ENCODE measurements at places on chromosomes 5 and 9. TPM values are rescaled to one million over a fixed set of nuclear protein-coding genes. Genes with fewer than 3 reads are reported as not detected.

- peaks cover 33% of the 10 kb centered on the region for H3K4me1 ChIP-seq
- H3K27ac ChIP-seq, result no peak overlapping the region
- no peak overlapping the region for H3K4me3 ChIP-seq
- H3K36me3 ChIP-seq, result no peaks in the 10 kb centered on the region
- peak; percentile 83 for DNase-seq
These were observed 5.0 kb upstream of the PTGER4 start for GRCh38 chr5:40674661-40675235.

DNA sequence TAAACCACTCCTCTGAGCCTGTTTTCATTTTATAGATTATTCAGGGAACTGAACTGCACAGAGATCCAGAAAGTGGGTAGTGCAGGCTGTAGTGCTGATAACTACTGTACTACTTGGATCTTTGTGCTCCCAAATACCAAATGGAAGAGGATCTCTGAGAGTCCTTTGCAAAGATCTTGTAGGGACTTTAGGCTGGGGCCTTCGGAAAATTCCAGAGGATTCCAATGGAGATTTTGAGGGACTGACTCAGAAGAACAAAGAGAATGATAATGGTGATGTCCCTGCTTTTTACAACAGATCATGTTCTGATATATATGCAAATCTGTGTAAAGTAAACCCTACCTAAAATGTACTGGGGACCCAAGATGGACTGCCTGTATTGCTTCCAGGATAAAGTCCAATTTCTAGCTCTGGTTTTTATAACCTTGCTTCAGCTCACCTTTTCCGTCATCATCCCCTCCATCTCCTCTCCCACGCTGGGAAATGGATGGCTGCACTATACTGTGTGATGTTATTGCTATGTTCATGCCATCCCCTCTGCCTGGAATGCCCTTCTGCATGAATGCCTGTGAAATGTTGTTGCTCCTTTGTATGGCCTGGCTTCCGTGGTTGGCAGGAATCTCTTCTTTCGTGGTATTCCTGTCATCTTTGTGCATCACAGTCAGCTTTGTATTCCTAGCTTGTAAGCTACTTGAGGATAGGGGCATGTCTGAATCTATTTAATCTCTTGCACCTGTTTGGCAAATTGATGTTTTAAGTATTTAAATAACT is 9.7 kb upstream of the PSMD5 start:
- DNase-seq, result no peak
- no peaks in the 10 kb centered on the region for H3K27me3 ChIP-seq
- H3K4me1 ChIP-seq, result no peaks in the 10 kb centered on the region
- H3K4me3 ChIP-seq, result no peak overlapping the region

Gene PFDN1
- 94.7 TPM for total RNA-seq

DNA sequence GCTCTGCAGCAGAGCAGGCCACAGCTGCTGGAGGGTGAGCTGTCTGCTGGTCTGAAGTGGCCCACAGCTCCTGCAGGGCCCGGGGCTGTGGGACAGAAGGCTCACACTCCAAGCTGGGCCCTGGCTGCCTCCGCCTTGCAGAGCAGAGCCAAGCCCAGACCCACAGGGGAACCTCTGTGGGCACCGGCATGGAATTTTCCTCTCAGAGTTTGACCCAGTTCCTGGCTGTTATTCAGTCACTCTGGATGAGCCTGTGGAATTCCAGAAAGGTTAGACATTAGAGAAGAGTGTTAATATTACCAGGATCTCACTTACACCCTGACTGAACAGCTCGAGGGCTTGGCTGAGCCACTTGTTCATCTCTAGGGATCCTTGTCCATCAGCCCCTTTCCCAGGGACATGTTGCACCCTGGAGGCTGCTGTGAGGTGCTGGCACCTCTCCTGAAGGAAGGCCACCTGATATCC is 17.5 kb downstream of the IL9 start:
- H3K36me3 ChIP-seq, result no peaks in the 10 kb centered on the region
- no peak overlapping the region for H3K27ac ChIP-seq
- no peak for DNase-seq
- peaks cover 10% of the 10 kb centered on the region for H3K4me1 ChIP-seq
- H3K4me3 ChIP-seq, result no peak overlapping the region

- DNase-seq, result no peak
- H3K27ac ChIP-seq, result no peak overlapping the region
- peaks cover 4% of the 10 kb centered on the region for H3K4me1 ChIP-seq
- peaks cover 42% of the 10 kb centered on the region for H3K27me3 ChIP-seq
- no peak overlapping the region for H3K4me3 ChIP-seq
These were observed 128.3 kb upstream of the HAPLN1 start for GRCh38 chr5:83848941-83849340.

Gene RNF183
- total RNA-seq, result not detected

GRCh38 chr5:56412601-56413379 is 179.7 kb upstream of the ANKRD55 start:
- no peak overlapping the region for H3K4me3 ChIP-seq
- H3K27ac ChIP-seq, result no peak overlapping the region
- H3K4me1 ChIP-seq, result peaks cover 22% of the 10 kb centered on the region
- H3K27me3 ChIP-seq, result no peaks in the 10 kb centered on the region
- DNase-seq, result no peak
- H3K36me3 ChIP-seq, result no peaks in the 10 kb centered on the region

GRCh38 chr9:137411645-137412380 is 11.1 kb downstream of the EXD3 start:
- no peaks in the 10 kb centered on the region for H3K27me3 ChIP-seq
- peak; percentile 97 for DNase-seq
- H3K4me1 ChIP-seq, result peaks cover 8% of the 10 kb centered on the region
- H3K36me3 ChIP-seq, result peaks cover 4% of the 10 kb centered on the region
- peak overlapping the region; percentile 55 for H3K4me3 ChIP-seq

DNA sequence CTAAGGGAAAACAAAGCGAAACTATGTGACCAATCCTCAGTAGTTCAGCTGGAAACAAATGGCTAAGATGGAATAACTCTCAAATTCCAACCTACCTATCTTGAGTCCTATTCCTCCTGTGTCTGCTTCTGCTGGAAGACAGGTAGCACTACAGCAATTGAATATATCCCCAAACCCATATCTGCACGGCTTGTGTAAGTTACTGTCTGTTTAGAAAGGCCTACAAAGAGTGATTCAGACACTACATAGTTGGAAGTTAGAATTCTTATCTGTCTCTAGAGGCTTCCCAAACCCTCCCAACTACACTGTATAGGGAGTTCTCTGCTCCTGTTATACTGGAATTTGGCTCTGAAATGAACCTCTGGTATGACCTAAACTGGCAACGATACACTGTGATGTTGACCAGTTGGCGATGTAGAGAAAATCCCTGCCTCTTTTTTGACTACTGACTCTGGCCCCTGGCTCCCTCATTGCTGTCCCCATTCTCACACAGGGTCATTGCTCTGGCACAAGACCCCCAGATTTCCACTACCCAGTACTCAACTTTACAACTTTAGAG is 22.6 kb upstream of the NADK2 start:
- no peak for DNase-seq
- no peak overlapping the region for H3K4me3 ChIP-seq
- peaks cover 14% of the 10 kb centered on the region for H3K27me3 ChIP-seq
- no peaks in the 10 kb centered on the region for H3K36me3 ChIP-seq

DNA sequence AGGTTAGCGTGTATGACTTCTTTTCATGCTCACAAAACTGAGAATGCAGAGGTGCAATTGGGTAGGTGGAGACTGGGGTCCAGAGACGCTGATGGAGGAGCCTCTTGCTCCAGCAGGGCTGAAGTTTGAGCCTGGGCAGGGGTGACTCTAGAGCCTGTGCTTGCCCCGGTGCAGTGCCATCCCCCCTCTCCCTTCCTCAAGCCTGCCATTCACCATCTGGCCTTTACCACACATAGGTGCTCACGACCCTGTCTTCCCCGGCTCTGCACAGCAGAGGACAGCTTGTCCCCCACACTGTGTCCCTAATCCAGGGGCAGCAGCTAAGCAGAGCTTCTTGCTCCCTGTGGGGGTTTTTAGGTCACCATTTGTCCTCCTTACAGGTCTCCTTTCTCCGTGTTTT is 86.5 kb downstream of the DAP start:
- DNase-seq, result no peak
- no peaks in the 10 kb centered on the region for H3K4me1 ChIP-seq
- no peak overlapping the region for H3K27ac ChIP-seq
- peaks cover 8% of the 10 kb centered on the region for H3K36me3 ChIP-seq

GRCh38 chr9:16328349-16328748 is 542.1 kb downstream of the BNC2 start:
- no peaks in the 10 kb centered on the region for H3K4me1 ChIP-seq
- DNase-seq, result no peak
- no peak overlapping the region for H3K4me3 ChIP-seq
- no peak overlapping the region for H3K27ac ChIP-seq

- H3K27me3 ChIP-seq, result no peaks in the 10 kb centered on the region
- H3K36me3 ChIP-seq, result no peaks in the 10 kb centered on the region
- no peak overlapping the region for H3K27ac ChIP-seq
These were observed 502.7 kb downstream of the TLE4 start for GRCh38 chr9:80074439-80074838.

- peaks cover 74% of the 10 kb centered on the region for H3K27me3 ChIP-seq
- no peak overlapping the region for H3K27ac ChIP-seq
- H3K4me3 ChIP-seq, result no peak overlapping the region
- H3K4me1 ChIP-seq, result no peaks in the 10 kb centered on the region
These were observed 263.2 kb downstream of the COX7C start for GRCh38 chr5:86880785-86881492.

- DNase-seq, result peak; percentile 84
- H3K27ac ChIP-seq, result peak overlapping the region; percentile 16
- no peaks in the 10 kb centered on the region for H3K27me3 ChIP-seq
- peak overlapping the region; percentile 50 for H3K4me3 ChIP-seq
- H3K4me1 ChIP-seq, result peaks cover 22% of the 10 kb centered on the region
These were observed 687.4 kb upstream of the SEMA6A start for GRCh38 chr5:117261948-117262571.

DNA sequence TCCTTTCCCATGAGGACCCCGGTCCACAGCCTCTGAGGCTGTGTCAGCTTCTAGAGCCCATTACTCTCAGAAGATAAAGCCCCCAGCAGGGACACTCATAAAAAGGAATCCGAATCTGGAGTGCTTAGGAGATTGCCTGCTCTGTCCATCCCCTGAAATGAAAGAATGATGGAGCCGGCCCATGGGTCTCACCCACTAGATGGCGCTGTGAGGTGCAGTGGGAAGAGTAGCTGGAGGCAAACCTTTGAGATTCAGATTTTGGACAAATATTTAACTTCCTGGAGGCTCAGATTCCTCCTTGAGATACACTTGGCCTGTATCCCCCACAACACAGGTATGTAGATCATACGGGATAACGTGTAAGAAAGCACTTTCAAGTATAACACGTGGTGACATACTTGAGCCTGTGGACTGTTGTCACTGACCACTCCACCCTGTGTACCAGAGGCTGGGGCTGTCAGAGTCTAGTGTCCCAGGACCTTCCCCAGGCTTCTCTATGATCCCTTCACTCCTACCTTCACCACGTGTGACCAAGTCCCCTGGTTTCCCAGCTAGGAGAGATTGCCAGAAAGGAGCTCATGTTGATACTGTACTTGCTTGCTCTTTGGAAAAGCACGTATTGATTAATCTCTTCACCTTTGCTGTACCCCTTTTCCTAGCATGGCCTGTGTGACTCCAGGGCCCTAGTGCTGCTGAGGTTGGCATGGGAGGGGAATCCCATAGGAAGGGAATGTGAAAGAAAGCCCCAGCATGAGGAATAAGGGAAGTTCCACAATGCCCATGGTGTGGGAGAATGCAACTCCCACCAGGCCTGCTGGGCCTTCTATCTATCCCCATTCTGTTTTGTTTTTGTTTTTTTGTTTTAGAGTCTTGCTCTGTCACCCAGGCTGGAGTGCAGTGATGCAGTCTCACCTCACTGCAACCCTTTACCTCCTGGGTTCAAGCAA is 32.1 kb downstream of the TRMO start:
- peak; percentile 54 for DNase-seq
- peaks cover 1% of the 10 kb centered on the region for H3K4me1 ChIP-seq
- no peaks in the 10 kb centered on the region for H3K36me3 ChIP-seq
- H3K27me3 ChIP-seq, result no peaks in the 10 kb centered on the region
- no peak overlapping the region for H3K4me3 ChIP-seq
- no peak overlapping the region for H3K27ac ChIP-seq

DNA sequence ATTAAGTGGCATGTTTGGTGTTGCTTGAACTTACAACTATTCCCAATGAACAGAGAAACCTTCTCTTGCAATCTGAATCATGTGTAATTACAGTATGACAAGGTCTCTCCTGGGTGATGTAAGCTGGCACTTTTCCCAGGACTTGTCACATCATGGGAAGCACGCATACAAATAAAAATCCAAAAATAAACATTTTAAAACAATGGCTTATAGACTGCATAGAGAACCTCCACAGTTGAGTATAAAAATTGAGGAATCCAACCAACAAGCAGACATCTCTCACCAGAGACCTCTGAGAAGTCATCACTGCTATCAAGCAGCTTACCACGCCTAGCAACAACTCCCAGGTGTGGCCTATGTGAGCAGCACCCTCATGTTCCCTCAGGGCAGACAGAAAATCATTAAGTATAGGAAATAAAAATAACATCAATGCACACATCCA is 3.9 kb downstream of the MLLT3 start:
- no peak overlapping the region for H3K27ac ChIP-seq
- H3K4me3 ChIP-seq, result no peak overlapping the region
- H3K36me3 ChIP-seq, result no peaks in the 10 kb centered on the region

- no peaks in the 10 kb centered on the region for H3K27me3 ChIP-seq
- no peak overlapping the region for H3K27ac ChIP-seq
- no peak overlapping the region for H3K4me3 ChIP-seq
- no peaks in the 10 kb centered on the region for H3K36me3 ChIP-seq
- peak; percentile 4 for DNase-seq
These were observed 19.8 kb downstream of the TTC23L start for GRCh38 chr5:34858790-34859189.

Gene HAVCR1
- 0.42 TPM for total RNA-seq

DNA sequence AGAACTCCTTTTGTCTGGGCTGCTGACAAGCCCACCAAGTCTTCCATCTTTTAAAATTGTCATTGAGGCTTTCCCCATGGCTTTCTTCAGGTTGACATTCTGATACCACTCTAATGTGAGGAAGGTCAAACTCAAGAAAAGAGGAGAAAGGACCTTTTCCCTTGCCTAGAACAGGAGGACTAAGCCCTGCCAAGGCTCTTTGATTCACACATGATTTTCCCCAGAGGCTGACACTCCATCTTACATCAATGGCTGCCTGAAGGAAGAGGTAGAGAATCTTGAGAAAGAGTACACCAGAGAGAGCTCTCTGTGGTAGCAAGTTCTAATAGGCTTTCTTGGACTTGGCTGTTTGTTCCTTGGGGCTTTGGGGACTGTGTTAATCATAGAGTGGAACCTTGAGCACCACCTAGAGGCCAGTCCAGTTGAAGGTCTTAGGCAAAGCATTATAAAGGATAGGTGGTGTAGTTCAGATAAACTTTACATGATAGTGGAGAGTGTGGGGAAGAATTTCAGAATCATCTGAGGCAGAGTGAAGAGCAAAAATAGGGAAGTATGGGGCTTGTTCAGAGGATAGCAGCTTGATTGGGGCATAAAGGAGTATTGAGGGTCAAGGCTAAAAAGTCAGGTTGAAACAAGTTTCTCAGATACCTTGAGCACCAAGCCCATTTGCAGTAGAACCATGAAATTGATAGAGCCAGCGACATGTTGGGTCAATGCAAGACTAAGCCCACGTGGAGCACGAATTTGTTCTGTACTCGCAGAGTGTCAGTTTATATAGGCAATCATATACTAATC is 36.7 kb downstream of the NDFIP1 start:
- H3K4me3 ChIP-seq, result no peak overlapping the region
- no peak overlapping the region for H3K27ac ChIP-seq
- H3K27me3 ChIP-seq, result no peaks in the 10 kb centered on the region
- H3K4me1 ChIP-seq, result no peaks in the 10 kb centered on the region
- DNase-seq, result peak; percentile 85
- peaks cover 77% of the 10 kb centered on the region for H3K36me3 ChIP-seq
